ENCODE measurements at places on chromosomes 7 and 10.

DNA sequence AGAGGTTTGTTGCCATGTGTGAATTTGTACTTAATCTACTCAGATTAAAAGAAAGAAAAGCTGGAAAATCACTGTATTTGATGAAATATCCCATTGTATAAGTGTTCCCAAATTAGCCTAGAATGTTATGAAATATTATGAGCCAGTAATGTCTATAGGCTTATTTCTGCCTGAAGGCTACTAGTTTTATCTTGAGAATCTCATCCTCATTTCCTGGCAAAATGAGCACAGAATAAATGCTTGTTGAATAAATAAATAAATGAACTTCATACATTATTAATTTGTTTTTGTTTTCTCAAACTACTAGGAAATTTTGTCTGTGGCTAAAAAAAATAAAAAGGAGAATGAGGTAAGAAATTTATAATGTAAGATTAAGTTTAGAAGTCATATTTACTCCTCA is 25.5 kb downstream of the HELLS start:
- H3K4me3 ChIP-seq, result no peak overlapping the region
- no peaks in the 10 kb centered on the region for H3K4me1 ChIP-seq
- H3K36me3 ChIP-seq, result peaks cover 12% of the 10 kb centered on the region
- no peak for DNase-seq
- no peaks in the 10 kb centered on the region for H3K27me3 ChIP-seq
- no peak overlapping the region for H3K27ac ChIP-seq

GRCh38 chr7:120462991-120463390 is 190.0 kb downstream of the KCND2 start:
- H3K36me3 ChIP-seq, result no peaks in the 10 kb centered on the region
- H3K4me3 ChIP-seq, result no peak overlapping the region
- DNase-seq, result no peak
- no peaks in the 10 kb centered on the region for H3K27me3 ChIP-seq

- no peaks in the 10 kb centered on the region for H3K27me3 ChIP-seq
- no peaks in the 10 kb centered on the region for H3K4me1 ChIP-seq
- no peaks in the 10 kb centered on the region for H3K36me3 ChIP-seq
- no peak overlapping the region for H3K27ac ChIP-seq
Observed at GRCh38 chr10:51230887-51231585, 156.7 kb downstream of the PRKG1 start.

DNA sequence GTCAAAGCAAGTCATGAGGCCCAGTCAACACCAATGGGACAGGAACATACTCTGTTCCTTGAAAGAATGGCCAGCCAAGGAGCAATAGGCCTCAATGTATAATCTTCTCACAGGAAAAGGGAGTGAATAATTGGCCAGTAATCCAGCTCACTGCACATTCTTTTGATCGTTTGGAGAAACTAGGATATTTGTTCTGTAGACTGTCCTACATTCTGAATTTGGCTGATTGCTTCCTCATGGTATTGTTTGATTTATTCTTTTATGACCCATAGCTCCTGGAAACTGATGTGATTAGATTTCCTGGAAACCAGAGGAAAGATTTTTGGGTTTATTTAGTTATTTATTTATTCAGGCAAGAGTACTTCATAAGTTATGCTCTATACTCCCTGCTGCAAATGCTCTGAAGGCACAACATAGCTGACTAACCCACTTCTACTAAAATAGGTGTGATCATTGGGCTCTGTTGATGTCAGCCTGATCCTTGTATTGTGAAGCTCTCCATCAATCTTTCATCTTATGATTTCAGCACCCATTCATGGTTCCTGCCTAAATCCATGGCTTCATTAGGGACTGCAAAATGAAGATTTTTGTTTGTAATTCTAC is 745.2 kb downstream of the SUGCT start:
- no peaks in the 10 kb centered on the region for H3K27me3 ChIP-seq
- H3K27ac ChIP-seq, result no peak overlapping the region
- no peaks in the 10 kb centered on the region for H3K4me1 ChIP-seq
- no peak overlapping the region for H3K4me3 ChIP-seq
- H3K36me3 ChIP-seq, result no peaks in the 10 kb centered on the region

- no peak for DNase-seq
- no peak overlapping the region for H3K27ac ChIP-seq
- peaks cover 2% of the 10 kb centered on the region for H3K27me3 ChIP-seq
- H3K4me3 ChIP-seq, result no peak overlapping the region
Observed at GRCh38 chr7:26782501-26782900, 81.9 kb downstream of the SKAP2 start.

GRCh38 chr10:132609211-132609610 is 71.6 kb downstream of the INPP5A start:
- peaks cover 7% of the 10 kb centered on the region for H3K27me3 ChIP-seq
- H3K36me3 ChIP-seq, result peaks cover 4% of the 10 kb centered on the region
- H3K27ac ChIP-seq, result peak overlapping the region; percentile 36
- no peak overlapping the region for H3K4me3 ChIP-seq

- H3K27ac ChIP-seq, result no peak overlapping the region
- no peaks in the 10 kb centered on the region for H3K36me3 ChIP-seq
Observed at GRCh38 chr7:44163591-44163990, 22.5 kb upstream of the MYL7 start.

DNA sequence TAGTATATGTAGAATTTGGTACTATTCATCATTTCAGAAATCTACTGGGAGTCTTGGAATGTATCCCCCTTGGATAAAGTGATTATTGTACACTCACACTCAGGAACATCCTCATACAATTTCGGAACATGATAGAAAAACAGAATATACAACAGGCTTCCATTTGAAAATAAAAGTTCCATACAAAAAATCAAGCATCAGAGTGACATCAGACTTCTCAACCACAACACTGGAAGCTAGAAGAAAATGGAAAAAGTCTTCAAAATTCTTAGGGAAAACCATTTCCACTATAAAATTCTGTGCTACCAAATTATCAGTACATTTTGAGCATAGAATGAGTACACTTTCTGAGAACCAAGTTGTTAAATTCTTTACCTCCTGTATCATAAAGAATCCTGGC is 8.8 kb downstream of the LYZL1 start:
- no peak overlapping the region for H3K4me3 ChIP-seq
- no peak for DNase-seq
- H3K36me3 ChIP-seq, result peaks cover 7% of the 10 kb centered on the region
- peaks cover 16% of the 10 kb centered on the region for H3K27me3 ChIP-seq
- H3K4me1 ChIP-seq, result no peaks in the 10 kb centered on the region
- H3K27ac ChIP-seq, result no peak overlapping the region

GRCh38 chr10:101693651-101693977 is 1.4 kb downstream of the FBXW4 start:
- peaks cover 65% of the 10 kb centered on the region for H3K4me1 ChIP-seq
- DNase-seq, result no peak
- H3K27ac ChIP-seq, result peak overlapping the region; percentile 97
- H3K36me3 ChIP-seq, result peaks cover under 1% of the 10 kb centered on the region

DNA sequence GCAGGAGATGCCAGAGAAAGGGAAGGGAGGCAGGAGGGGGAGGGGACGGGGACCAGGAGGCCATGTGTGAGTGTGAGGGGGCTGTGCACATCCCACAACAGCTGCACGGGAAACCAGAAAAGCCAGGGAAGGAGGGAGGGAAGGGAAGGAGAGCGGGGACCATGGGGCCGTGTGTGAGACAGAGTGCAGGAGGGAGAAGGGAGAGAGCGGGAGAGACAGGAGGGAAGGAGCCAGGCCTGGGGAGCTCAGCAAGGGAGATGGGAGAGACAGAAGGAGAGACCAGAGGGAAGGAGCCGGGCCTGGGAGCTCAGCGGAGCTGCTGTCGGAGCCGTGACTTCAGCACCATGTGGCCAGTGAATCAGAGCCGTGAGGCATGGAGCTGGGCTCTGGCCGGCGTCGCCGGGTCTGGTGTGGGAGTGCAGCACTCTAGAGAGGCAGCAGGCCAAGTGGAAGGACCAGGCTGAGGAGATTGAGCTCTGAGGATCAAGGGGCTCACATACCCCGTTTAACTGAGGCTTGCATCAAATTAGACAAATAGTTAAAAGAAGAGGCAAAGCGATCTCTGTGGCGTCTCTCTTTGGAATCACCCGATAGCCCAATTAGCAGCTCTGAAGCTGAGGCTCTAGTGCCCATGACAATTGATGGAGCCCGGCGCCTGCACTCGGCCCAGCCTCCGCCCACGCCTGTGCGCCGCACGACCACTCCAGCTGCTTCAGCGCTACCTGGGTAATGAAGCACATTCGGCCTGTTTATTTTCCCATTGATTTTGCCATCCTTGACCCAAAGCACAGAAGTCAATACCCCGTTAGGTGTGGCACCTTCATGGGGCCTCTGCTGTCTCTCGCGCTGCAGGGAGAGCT is 150.4 kb downstream of the MAD1L1 start:
- no peak overlapping the region for H3K4me3 ChIP-seq
- DNase-seq, result no peak
- peaks cover 35% of the 10 kb centered on the region for H3K4me1 ChIP-seq
- H3K36me3 ChIP-seq, result peaks cover 17% of the 10 kb centered on the region
- peaks cover 23% of the 10 kb centered on the region for H3K27me3 ChIP-seq

GRCh38 chr10:29237786-29238185 is 51.1 kb upstream of the LYZL1 start:
- H3K4me3 ChIP-seq, result no peak overlapping the region
- peaks cover 5% of the 10 kb centered on the region for H3K27me3 ChIP-seq
- H3K4me1 ChIP-seq, result no peaks in the 10 kb centered on the region
- DNase-seq, result no peak

- no peak overlapping the region for H3K27ac ChIP-seq
- no peaks in the 10 kb centered on the region for H3K36me3 ChIP-seq
- H3K4me3 ChIP-seq, result no peak overlapping the region
- DNase-seq, result no peak
Observed at GRCh38 chr10:116952729-116953128, 52.3 kb downstream of the SHTN1 start.

- H3K36me3 ChIP-seq, result no peaks in the 10 kb centered on the region
- H3K4me1 ChIP-seq, result peaks cover 25% of the 10 kb centered on the region
- H3K27me3 ChIP-seq, result peaks cover 36% of the 10 kb centered on the region
- no peak for DNase-seq
- no peak overlapping the region for H3K27ac ChIP-seq
Observed at GRCh38 chr7:156999958-157000726, 10.3 kb downstream of the MNX1 start.

DNA sequence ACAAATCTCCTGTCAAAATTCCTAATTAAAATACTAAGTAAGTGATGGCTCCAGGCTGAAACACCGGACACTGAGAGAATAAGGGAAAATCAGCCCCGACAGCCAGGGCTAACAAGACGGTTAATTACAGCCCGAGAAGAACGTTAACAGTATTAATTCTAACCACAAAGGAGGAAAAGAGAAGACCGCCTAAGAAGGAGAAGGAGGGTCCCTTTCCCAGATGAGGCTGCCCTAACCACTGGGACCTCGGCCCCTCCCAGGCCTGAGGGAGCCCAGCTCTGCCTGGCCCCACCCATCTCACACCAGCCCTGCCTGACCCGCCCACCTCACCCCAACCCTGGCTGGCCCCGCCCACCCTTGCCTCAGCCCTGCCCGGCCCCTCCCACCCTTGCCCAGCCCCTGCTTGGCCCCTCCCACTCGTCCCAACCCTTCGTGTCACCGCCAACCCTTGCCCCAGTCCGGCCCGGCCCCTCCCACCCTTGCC is 51.3 kb downstream of the PWWP2B start:
- H3K36me3 ChIP-seq, result no peaks in the 10 kb centered on the region
- peaks cover 15% of the 10 kb centered on the region for H3K27me3 ChIP-seq
- peak overlapping the region; percentile 96 for H3K27ac ChIP-seq
- peak overlapping the region; percentile 80 for H3K4me3 ChIP-seq
- peak; percentile 76 for DNase-seq

DNA sequence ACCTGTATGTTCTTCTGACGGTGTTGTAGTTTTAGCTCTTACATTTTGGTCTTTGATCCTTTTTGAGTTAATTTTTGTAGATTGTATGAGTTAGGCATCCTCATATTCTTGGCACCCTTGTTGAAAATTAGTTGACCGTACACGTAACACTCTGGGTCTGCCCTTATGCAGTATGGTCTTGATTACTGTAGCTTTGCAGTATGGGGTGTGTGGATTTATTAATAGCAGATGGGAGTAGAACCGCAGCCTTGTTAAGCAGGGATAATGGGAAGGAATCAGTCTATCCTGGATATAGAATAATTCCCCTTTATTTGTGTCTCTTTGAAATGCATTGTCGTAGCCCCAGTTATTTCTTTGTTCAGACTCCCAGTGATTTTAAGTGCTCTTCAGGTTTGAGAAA is 95.5 kb downstream of the UBE3C start:
- H3K27ac ChIP-seq, result no peak overlapping the region
- H3K4me1 ChIP-seq, result peaks cover under 1% of the 10 kb centered on the region
- H3K4me3 ChIP-seq, result no peak overlapping the region

DNA sequence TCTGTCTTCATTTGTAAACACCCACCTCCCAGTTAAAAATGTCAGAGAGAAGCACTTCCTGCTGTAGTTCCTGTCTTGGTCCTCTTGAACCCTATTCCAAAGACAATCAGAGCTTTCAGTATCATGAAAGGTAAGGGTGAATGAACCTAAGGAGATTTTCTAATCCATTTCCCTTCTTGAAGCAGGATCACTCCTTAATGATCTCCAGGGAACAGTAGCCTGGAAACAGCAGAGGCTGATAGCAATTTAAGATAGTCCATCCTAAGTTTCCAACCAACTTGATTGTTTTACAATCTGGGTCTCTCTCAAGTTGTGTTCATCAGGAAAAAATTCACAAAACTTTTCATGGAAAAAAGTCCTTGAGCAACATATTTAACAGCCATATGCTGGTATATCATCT is 273.6 kb downstream of the NEBL start:
- no peak for DNase-seq
- H3K36me3 ChIP-seq, result peaks cover 16% of the 10 kb centered on the region

GRCh38 chr7:3250725-3251124 is 50.3 kb upstream of the SDK1 start:
- H3K4me3 ChIP-seq, result no peak overlapping the region
- H3K27me3 ChIP-seq, result peaks cover 6% of the 10 kb centered on the region
- no peaks in the 10 kb centered on the region for H3K36me3 ChIP-seq
- no peak for DNase-seq

DNA sequence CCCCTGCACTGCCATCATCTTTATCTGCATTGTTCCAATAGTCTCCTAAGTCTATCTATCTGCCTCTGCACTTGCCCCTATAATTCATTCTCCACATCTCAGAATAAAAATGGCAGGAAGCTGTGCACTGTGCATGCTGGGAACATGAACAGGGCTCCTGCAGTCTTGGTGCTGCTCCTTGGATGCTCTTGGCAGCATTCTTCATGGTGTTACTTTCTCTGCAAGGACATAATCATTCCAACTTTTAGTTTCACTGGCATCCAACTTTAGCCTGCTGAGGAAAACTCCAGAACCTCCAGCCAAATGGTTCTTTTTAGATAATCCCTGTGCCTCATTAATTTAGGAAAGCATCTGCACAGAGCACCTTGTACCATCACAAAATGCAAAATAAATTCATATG is 208.3 kb downstream of the STK31 start:
- DNase-seq, result no peak
- peaks cover 1% of the 10 kb centered on the region for H3K27me3 ChIP-seq
- H3K36me3 ChIP-seq, result no peaks in the 10 kb centered on the region
- H3K4me1 ChIP-seq, result no peaks in the 10 kb centered on the region

- H3K27ac ChIP-seq, result peak overlapping the region; percentile 29
- DNase-seq, result no peak
- H3K27me3 ChIP-seq, result no peaks in the 10 kb centered on the region
- H3K36me3 ChIP-seq, result no peaks in the 10 kb centered on the region
- H3K4me1 ChIP-seq, result peaks cover 63% of the 10 kb centered on the region
Observed at GRCh38 chr7:95607561-95607960, 11.2 kb upstream of the PDK4 start.

GRCh38 chr7:80833289-80834268 is 85.3 kb downstream of the SEMA3C start:
- H3K36me3 ChIP-seq, result no peaks in the 10 kb centered on the region
- H3K4me1 ChIP-seq, result peaks cover 8% of the 10 kb centered on the region
- no peak for DNase-seq
- no peak overlapping the region for H3K27ac ChIP-seq

GRCh38 chr10:83617692-83618545 is 521.4 kb upstream of the GHITM start:
- H3K4me1 ChIP-seq, result no peaks in the 10 kb centered on the region
- no peak overlapping the region for H3K4me3 ChIP-seq
- DNase-seq, result no peak
